Keratinocyte (primary cell): ENCODE measurements at places on chromosomes 1 and 21. TPM values are rescaled to one million over a fixed set of nuclear protein-coding genes. Genes with fewer than 3 reads are reported as not detected.

Gene RGSL1
- not detected in 3 replicates for polyA plus RNA-seq

Gene TAS1R1
- polyA plus RNA-seq = not detected in 3 replicates

Gene OLFM3
- polyA plus RNA-seq = not detected in 3 replicates

Gene AKR7A3
- polyA plus RNA-seq = 0.03 to 0.35 TPM (median 0.17 TPM) in 3 replicates

Gene HSD3B2
- not detected in 3 replicates for polyA plus RNA-seq

Gene NHLH2
- 0.19 to 0.27 TPM (median 0.21 TPM) in 3 replicates for polyA plus RNA-seq

Gene NTPCR
- 25.2 to 40.0 TPM (median 31.5 TPM) in 3 replicates for polyA plus RNA-seq

Gene RIPPLY3
- polyA plus RNA-seq = 0.05 to 0.07 TPM in 2 of 3 replicates, not detected in the other

Gene GLIS1
- not detected in 3 replicates for polyA plus RNA-seq

Gene DESI2
- 22.8 to 33.9 TPM (median 23.0 TPM) in 3 replicates for polyA plus RNA-seq

Gene ACTN2
- polyA plus RNA-seq = not detected in 3 replicates

Gene CHIT1
- polyA plus RNA-seq = 0.14 TPM in 1 of 3 replicates, not detected in the others

Gene CNR2
- not detected in 3 replicates for polyA plus RNA-seq

Gene ZSCAN20
- 2.1 to 3.1 TPM (median 2.7 TPM) in 3 replicates for polyA plus RNA-seq

Gene WDR64
- polyA plus RNA-seq = not detected in 3 replicates

Gene PIGK
- 13.7 to 29.4 TPM (median 16.7 TPM) in 3 replicates for polyA plus RNA-seq

Gene IFNLR1
- polyA plus RNA-seq = 2.8 to 3.9 TPM (median 3.4 TPM) in 3 replicates

Gene GJA5
- 44.0 to 83.1 TPM (median 82.1 TPM) in 3 replicates for polyA plus RNA-seq

Gene SPRR2A
- 4.7 to 21.5 TPM (median 5.5 TPM) in 3 replicates for polyA plus RNA-seq

Gene OR2T33
- polyA plus RNA-seq = not detected in 3 replicates

Gene CYP4B1
- 0.49 to 3.9 TPM (median 2.1 TPM) in 3 replicates for polyA plus RNA-seq

Gene ERRFI1
- 75.7 to 130 TPM (median 97.0 TPM) in 3 replicates for polyA plus RNA-seq

Gene NBPF26
- polyA plus RNA-seq = 6.5 to 7.7 TPM (median 7.6 TPM) in 3 replicates

Gene KCNC4
- polyA plus RNA-seq = 1.3 to 2.8 TPM (median 2.2 TPM) in 3 replicates

Gene ATXN7L2
- polyA plus RNA-seq = 1.2 to 2.0 TPM (median 1.5 TPM) in 3 replicates

Gene CFAP74
- polyA plus RNA-seq = not detected in 3 replicates

Gene MROH9
- 0.04 to 0.07 TPM (median 0.05 TPM) in 3 replicates for polyA plus RNA-seq
